ENCODE measurements at places on chromosomes 12 and 14.
A peak's percentile ranks its signal among the peaks of the same experiment; 100 is the strongest.

DNA sequence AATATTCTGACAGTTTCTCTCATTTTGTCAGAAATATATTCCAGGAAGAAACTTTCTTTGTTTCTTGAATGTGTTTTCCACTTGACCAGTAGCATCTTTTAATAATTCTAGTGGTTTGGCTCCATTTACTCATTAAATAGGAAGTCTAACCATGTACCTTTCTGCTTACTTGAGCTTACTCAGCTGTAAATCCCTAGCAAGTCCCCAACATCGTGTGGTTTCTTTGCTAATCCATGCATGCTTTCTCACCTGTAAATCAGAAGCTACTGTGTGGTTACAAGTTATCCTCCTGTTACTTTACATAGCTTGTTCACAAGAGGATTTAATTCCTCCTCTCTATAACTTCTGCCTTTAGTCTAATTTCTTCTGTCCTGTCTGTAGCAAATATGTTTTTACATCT lies 227.7 kb downstream of the FSCB start:
- no peak for DNase-seq

- peak; percentile 97 for DNase-seq
Observed at GRCh38 chr14:103206836-103207387, 83.7 kb downstream of the TNFAIP2 start.

- DNase-seq: no peak
Observed at GRCh38 chr12:2032506-2032905, 20.3 kb upstream of the CACNA1C start.

GRCh38 chr14:102418169-102418852 lies 55.6 kb downstream of the TECPR2 start:
- DNase-seq: no peak

GRCh38 chr14:52333823-52334657 lies 19.9 kb downstream of the PTGER2 start:
- DNase-seq: peak; percentile 29

DNA sequence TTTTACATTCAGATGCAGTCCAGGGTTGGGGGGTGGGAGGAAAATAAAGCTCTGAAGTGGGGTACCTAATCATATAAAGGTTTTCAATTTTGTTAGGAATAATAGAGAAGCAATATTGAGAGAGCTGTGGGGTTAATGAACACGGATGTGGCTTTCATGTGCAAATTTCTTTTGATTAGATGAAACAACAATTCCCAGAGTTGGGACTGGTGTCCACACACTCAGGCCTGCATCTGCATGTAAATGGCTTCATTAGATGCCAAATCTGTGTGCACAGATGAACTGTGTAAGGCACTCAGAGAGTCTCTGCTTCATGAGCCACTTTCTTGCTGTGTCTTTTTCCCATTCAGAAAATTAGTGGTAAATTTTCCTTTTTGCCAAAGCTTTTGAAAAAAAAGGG lies 377.1 kb upstream of the NOVA1 start:
- DNase-seq: no peak

- DNase-seq: peak; percentile 37
Observed at GRCh38 chr14:75170772-75171171, 5.6 kb downstream of the TMED10 start.

- DNase-seq: no peak
Observed at GRCh38 chr12:24038211-24038997, 88.9 kb upstream of the SOX5 start.

- peak; percentile 48 for DNase-seq
Observed at GRCh38 chr12:95548539-95549391, 2.5 kb downstream of the USP44 start.
